Renal pelvis (tissue), 12 donors: ENCODE measurements at places on chromosomes 5 and 9.

GRCh38 chr5:65840071-65840470 is 86.3 kb upstream of the ERBIN start:
- no peak for DNase-seq

GRCh38 chr5:179509239-179509638 is 41.1 kb upstream of the RUFY1 start:
- no peak for DNase-seq

DNA sequence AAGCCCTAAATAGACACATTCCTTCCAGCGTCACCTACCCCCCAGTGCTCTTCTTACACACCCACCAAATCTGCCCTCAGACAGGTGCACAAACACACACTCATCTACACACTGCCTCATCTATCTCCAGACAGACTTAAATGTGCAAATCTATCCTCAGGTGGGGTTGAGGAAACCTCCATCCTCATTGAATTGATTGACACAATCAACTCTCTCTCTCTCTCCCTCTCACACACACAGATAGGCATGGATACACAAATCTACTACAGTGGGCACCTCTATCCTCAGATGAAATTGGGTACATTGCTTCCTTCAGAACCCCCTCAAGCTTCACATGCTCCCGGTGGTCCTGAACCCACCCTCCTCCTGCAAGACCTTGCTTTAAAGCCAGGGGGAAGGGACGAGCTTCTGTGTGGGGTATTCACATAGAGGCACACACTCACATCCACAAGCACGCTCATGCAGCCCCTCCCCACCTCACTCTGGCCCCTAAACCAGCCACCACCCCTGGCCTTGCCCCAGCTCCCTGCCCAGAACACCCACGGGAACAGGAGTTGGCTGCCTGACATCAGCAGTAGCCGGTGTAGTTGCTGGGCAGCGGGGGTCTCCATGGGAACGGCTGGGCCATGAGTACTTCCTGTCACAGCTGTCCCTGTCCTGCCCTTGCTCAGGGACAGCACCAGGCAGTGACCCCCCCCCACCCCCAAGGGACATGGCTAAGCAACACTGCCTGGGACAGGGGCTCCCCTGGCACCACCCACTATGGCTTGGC is 22.8 kb downstream of the PCDH1 start:
- no peak for DNase-seq

DNA sequence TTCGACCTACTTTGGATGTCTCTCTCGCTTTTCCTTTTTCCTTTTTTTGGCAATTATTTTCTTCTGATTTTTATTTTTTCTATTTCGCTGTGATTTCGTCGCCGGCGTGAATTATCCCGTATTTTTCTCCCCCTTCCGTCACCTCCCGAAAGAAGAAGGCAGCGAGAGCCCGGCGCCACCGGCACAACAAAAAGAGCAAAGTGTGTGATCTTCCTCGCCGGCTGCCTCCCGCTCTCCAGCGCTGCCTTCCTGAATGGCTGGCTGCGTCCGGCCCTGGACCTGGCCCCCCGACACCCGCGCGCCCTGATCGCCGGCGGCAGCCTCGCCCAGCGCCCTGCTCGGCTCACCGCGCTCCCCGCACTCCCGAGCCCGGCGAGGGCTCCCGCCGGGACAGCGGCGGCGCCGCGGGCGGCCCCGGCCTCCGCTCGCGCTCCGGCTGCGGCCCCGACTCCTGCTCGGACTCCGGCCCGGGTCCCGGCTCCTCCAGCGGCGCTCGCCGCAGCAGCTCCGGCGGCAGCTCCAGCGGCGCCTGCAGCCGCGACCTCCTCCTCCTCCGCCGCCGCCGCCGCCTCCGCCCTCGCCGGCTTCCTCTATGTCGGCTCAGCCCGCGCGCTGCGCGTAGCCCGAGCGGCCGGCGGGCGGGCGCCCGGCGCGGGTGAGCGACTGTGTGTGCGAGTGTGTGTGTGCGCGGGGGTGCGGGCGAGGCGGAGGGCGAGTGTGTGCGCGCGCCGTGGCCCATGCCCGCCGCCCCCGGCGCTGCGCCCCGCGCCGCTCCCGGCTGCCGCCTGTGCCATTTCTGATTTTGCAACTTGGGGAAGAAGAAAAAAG is 960 bp downstream of the NR2F1 start:
- no peak for DNase-seq

DNA sequence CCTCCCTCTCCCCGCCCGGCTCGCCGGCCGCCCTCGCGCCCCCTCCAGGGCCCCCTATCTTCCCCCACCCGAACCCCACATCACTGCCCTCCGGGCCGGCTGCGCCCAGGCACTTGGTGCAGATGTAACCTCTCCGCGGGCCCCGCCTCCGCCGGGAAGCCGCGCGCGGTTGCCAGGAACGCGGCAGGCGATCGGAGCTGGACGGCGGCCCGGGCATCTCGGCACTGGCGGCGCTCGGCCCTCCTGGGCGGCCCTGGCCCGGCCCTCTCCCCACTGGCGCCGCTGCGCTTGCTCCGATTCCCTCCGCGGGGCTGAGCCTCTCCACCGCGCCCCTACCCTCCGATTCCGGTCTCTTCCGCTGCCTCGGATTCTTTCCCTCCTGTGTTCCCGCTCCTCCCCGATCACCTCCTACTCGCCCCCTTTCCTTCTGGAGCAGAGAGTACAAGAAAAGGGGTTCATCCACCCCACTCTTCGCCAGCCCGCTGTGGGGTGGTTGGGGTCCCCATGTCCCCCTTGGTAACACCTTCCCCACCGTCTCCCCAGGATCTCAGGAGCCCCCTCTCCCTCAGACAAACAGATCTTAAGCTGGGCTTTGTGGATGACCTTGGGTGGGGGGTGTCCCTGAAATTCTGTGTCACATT is 70.6 kb downstream of the C9orf50 start:
- no peak for DNase-seq

DNA sequence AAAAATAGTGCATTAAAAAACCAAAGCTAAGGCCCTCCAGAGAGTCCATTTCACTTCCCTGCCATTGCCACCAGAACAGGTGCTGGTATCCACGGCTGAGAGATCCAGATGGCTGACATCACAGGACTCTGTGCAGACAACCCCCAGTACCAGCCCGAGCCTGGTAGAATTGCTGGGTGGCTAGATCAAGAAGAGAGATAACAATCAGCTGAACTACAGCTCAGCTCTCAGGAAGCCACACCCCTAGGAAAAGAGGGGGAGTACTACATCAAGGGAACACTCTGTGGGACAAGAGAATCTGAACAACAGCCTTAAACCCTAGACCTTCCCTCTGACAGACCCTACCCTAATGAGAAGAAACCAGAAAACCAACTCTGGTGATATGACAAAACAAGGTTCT is 73.8 kb upstream of the SLIT3 start:
- DNase-seq = no peak

GRCh38 chr5:148425808-148426207 is 42.0 kb downstream of the FBXO38 start:
- DNase-seq = no peak

GRCh38 chr9:121650217-121651007 is 1.0 kb upstream of the DAB2IP start:
- DNase-seq = peak; percentile 94

- DNase-seq = no peak
Measured at GRCh38 chr5:52824827-52825226, 37.1 kb downstream of the ITGA1 start.

DNA sequence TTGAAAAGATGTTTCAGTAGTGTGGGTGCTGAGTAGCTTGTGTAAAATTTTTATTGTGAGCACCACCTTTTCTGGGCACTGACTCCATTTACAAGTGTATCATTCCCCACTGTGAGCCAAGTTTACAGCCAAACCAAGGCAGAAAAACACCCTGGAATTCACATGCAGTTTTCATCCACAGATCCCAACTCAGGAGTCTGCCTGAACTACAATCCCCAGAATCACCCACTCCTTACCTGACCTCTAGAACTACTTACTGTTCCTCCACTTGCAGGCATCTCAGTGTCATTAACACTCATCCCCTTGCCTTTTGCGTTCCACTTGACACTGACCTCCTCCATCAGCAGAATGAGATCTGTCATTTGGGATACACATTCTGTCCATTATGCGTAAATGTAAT is 2042.6 kb upstream of the CDH6 start:
- DNase-seq = no peak

- peak; percentile 66 for DNase-seq
Measured at GRCh38 chr9:69412741-69413150, 87.7 kb downstream of the ENTREP1 start.

GRCh38 chr5:31193591-31194467 is at the start of gene CDH6:
CDH6 (plus strand) TSS chr5:31193686; CDS start chr5:31267474, 73,788 bp downstream.
- DNase-seq = peak; percentile 78

DNA sequence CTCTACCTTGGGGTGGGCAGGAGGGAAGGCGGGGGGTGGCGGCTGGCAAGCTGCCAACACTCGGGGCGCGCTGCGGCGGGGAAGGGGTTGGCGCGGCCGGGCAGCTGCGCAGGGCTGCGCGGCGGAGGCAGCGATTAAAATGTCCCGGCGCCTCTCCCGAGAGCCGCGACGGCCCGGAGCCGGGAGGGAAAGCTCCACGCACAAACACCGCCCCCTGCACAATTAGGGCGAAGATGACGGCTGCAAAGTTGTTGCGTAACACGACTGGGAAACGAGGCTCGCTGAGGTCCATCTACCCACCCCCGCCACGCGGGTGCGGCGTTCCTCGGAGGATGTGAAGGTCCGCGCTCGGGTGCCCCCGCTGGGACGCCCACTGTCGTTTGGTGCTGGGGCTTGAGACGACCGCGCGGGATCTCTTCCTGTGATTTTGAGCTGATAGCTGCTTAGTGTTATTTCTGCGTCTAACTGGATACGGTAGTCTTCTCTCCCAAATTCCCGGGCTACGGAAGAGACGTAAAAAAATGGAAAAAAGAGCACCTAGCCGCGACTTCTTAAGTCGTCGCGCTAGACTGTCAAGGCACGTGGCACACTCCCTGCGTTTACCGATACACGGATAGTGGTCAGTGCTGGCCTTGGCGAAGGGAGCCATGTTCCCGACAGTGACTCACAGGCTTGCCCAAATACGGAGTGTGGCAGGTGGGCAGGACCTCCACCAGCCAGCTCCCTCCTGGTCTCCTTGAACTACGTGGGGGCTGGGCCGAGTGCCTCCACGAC is 958 bp upstream of the NFIL3 start:
- peak; percentile 58 for DNase-seq

GRCh38 chr5:54799645-54800044 is 185.7 kb downstream of the ESM1 start:
- DNase-seq = no peak

GRCh38 chr9:20237686-20238085 is 384.6 kb downstream of the MLLT3 start:
- no peak for DNase-seq

DNA sequence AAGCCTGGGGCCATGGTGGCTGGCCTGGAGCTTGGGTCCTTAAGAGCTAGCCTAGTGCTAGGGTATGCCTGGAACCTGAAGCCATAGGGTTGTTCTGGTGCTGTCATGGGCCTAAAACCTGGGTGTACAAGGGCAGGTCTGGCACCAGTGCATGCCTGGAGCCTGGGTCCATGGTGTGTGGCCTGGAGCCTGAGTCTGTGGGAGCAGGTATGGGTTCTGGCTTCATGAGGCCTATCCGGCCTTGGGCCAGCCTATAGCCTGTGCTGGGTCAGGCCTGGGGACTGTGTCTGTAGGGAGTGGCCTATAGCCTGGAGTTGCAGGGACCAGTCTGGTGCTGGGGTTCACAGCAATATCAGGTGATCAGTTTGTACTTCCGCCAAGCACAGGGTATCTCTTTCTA is 347.2 kb upstream of the MEF2C start:
- no peak for DNase-seq

- no peak for DNase-seq
Measured at GRCh38 chr5:177595026-177595585, 3.1 kb downstream of the TMED9 start.

- DNase-seq = no peak
Measured at GRCh38 chr5:89280103-89281037, 397.4 kb upstream of the MEF2C start.

DNA sequence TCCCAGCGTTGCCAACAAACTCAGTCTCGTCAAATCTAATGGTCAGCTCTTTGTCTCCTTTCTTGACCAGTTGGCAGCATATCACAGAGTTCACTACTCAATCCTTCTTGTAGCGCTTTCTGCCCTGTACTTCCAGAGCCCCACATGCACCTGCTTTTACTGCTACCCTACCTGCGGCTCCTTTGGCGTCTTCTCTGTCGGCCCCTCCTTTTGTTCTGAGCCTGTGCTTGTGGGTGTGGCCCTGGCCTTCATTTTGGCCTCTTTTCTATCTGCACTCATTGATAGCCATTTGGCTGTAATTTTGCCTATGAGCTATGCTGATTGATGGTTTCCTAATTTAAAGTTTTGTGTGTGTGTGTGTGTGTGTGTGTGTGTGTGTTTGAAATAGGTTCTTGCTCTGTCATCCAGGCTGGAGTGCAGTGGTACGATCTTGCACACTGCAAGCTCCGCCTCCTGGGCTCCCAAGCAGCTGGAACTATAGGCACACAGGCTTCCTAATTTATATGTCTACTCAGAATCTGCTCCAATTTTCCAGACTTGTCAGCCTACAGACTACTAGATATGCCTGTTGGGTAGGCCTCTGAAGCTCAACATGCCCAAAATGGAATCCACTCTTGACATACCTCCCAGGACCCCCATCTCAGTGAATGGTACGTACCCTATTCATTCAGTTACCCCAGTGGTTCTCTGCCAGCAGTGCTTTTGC is 32.3 kb downstream of the ARPC5L start:
- DNase-seq = no peak

DNA sequence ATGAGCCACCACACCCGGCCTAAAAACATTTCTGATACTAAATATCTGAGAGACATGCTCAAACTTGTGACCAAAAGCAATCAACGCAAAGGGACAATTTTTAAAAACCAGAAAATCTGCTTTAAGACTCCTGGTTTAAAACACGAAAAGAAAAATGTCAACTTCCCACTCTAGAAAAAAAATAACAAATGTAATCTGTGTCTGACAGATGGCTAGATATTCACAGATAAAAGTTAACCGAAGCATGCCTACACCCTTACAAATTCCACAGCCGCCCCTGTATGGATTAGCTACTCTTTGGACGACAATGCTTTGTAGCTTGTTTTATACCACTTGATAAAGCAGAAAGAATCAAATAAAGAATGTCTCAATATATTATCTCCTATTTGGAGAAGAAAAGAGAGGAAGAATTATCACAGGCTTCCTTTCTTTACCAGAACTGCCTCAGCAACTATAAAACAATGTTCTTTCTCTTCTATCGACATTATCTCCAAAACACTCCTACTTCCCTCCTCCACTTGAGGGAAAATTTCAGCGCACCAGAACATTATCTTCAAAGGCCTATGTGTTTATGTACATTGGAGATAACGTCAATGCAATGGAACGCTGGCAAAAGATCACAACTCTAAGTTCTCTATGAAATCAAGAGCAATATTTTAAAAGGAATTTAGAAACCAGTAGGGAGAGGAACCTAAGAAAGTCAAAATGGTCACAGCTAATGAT is 26.2 kb downstream of the CEMIP2 start:
- DNase-seq = no peak

DNA sequence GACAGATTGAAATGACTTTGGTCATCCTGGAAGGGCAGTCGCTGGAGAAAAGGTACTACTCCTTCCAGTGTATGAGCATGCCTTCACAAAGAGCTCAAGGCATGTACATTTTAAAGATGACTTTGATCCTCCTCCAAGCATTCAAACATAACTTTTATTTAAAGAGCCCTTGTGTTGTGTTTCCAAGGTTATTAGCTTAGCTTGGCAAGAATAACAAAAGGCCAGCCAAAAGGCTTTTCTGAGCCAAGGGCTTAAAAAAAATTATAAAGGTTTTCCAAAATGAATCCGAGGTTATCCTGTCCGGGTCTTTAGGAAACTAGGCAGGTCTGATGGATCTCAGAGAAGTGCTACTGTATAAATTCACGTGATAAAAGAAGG is 71.0 kb upstream of the PLPP6 start:
- DNase-seq = no peak
